Omental fat pad (tissue), 4 donors: ENCODE measurements at places on chromosomes 6 and 20. TPM values are rescaled to one million over a fixed set of nuclear protein-coding genes. Genes with fewer than 3 reads are reported as not detected.

GRCh38 chr20:9831032-9831431 lies 7.8 kb downstream of the PAK5 start:
- DNase-seq, result no peak

C6orf163 gene
- 7.4 TPM for total RNA-seq

C6orf141 gene
- 25.2 TPM for total RNA-seq

DNA sequence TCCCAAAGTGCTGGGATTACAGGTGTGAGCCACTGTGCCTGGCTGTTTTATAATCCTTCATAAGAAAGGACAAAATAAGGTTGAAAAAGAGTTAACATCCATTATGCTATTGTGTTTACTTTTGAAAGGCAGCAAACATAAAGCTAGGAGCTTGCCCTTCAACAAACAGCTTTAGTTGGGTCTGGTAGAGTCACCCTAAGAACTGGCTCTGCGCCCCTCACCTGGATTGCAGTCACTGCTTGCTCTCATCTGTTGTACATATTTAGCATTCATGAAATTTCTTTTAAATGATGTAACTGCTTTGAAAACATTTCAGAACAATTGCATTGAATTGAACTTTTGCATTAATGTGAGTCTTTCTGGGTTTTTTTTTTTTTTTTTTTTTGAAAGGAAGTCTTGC lies 38.9 kb downstream of the JARID2 start:
- no peak for DNase-seq

GRCh38 chr6:2990248-2990931 lies 9.3 kb upstream of the NQO2 start:
- DNase-seq, result no peak
